Neural progenitor cell (in vitro differentiated cells): ENCODE measurements at places on chromosomes 7 and 10. TPM values are rescaled to one million over a fixed set of nuclear protein-coding genes. Genes with fewer than 3 reads are reported as not detected.

DNA sequence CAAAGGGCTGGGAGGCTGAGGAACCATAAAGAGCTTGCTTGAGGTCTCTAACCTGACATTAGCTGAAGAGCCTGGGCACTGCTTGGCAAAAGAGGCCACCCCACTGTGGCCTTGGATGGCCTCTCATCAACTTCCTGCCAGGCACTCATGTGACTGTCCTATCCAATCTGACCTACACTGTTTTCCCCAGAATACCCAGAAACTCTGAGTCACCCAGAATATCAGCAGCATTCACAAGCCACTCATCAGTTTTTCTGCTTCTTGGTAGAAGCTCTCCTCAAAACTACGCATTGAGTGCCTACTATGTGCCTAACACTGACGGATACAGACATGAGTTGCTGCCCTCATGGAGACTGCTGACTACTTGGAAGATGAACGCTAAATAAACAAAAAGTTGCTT lies 4.1 kb upstream of the NT5C2 start:
- no peak for DNase-seq

DNA sequence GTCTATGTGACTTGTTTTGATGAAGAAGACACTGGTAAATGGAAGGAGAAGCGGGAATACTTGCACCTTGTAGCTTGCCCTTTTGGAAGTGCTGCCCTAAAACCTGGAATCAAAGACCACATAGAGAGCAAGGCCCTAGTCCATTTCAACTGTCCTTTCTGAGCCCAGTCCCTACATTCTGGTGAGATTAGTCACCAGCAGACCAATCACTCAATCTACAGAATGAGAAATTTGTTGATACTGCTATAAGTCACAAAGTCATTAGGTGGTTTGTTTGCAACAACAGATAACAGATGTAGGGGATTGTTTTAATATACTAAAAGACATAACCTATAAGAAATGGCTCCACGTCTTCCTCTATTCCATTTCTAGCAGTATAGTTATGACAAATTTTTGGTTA lies 33.6 kb downstream of the WASL start:
- DNase-seq, result no peak

DNA sequence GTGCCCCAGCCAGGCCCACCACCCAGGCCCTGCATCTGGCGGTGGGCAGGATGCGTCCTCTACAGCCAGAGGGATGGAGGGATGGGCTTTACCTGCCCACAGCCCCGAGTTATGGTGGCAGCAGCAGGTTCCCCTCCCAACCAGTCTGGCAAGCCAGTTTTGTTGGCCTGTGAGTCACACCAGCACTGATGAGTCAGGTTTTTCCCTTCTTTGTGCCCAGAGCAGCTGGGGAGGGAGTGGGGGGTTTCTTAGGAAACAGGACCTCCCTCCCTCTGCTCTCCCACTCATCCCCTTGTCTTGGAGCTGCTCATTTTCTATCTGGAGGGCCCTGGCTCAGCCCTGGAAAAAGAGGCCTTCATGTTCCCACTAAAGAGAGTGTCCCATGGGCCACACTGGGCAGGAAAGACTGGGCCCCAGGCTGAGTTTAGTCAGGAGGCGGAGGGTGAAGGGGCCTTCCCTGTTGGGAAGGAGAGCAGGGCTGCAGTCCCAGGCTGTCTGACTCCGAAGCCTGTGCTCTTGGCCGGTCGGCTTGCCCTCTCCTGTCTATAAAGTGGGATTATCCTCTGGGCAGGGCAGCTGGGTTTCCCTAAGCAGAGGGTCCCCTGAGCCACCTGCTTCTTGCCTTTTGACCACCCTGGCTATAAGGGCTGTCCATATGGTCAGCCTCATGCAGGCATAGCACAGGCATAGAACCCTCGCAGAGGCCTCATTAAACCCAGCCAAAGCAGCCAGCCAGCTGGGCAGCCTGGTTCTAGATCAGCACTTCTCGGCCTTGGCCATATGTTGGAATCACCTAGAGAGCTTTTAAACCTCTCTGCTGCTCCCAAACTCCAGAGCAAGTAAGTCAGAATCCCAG lies 30.2 kb upstream of the ANKRD2 start:
- DNase-seq, result peak; percentile 38

GRCh38 chr10:97887399-97887798 lies 37.8 kb downstream of the GOLGA7B start:
- DNase-seq, result no peak

DNA sequence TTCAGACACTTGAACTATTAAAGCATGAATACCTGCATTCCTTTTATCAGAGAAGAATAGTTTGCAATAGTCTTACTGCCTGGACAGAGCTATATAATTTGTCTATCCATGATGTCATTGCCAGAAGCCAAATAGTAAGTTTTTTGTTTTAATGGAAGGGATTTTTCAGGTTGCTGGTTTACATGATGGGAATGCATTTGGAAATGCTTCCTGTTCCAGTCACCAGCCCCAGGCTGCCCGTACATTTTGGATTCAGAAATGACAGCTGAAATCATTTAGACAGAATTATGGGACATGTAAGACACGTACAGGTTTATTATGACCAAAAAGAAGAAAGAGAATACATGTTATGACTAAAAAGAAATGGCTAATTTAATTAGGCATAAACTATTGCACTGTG lies 293.1 kb downstream of the CDK14 start:
- no peak for DNase-seq

- peak; percentile 43 for DNase-seq
Measured at GRCh38 chr7:12490107-12490688, 80.3 kb upstream of the SCIN start.

GRCh38 chr10:86649471-86650150 lies 4.7 kb upstream of the OPN4 start:
- DNase-seq, result no peak

Gene VWA2
- total RNA-seq, result 0.09 TPM in 1 of 2 replicates, not detected in the other

GRCh38 chr10:62733654-62734293 lies 70.7 kb upstream of the ADO start:
- DNase-seq, result no peak

Gene EMX2
- total RNA-seq, result 9.5 and 22.7 TPM in 2 replicates

- DNase-seq, result no peak
Measured at GRCh38 chr10:101670635-101671034, 24.3 kb downstream of the FBXW4 start.

Gene HOXA10
- not detected in 2 replicates for total RNA-seq

Gene ATP6V1F
- 61.4 and 81.8 TPM in 2 replicates for total RNA-seq

Gene BAIAP2L1
- total RNA-seq, result 29.5 and 35.1 TPM in 2 replicates

GRCh38 chr7:69832356-69832755 lies 234.1 kb downstream of the AUTS2 start:
- DNase-seq, result no peak

GRCh38 chr7:104371216-104371979 lies 43.0 kb downstream of the LHFPL3 start:
- no peak for DNase-seq

Gene KCND2
- total RNA-seq, result 2.7 and 2.9 TPM in 2 replicates

DNA sequence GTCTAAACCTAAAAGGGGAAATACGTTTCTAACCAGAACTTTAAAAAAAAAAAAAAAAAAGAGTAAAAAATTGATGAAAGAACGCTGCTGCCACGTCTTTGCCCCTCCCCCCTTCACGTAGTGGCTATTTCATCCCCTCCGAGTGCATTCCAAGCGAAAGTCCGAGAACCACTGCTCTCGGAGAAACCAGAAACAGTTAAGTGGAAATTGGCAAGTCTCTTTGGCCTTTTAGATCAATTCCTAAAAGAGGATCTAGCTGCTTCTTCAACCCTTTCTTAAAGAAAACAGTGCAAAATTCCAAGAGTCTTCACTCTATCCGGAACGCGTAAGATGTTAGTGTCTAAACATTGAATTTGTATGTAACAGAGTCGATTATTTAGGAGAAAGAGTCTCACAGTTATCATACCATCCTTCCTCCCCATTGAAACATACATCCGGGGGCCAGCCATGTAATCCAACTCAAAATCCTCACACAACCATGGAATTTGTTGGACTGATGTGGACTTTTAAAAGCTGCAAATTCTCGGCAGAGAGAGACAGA lies 1.1 kb downstream of the P4HA1 start:
- peak; percentile 77 for DNase-seq

DNA sequence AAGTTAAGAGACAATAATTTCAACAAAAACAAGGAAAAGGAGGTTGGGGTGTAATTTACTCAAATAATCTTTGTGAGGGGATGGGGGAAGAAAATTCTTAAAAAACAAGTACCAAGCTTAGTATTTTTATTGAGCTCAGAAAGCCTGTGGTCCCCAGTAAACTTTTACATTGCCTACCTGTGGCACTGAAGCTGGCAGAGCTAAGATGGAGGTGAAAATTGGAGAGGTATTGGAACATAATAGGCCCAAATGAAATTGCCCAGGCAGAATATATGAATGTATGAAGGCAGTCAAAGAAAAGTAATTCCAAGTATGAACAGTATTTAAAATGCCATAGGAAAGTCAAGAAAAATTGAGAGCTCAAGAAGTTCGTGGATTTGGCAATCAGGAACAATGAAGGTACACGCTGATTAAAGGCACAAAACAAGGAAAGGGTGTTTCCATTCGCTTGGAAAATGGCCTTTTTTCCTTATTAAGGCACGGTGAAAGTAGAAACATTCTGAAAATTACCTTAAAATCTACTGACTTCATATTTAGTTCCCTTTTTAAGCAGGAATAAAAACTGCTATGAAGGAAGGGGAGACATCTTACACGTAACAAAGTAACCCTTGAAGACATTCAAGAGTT lies 3.4 kb upstream of the KMT2E start:
- no peak for DNase-seq

DNA sequence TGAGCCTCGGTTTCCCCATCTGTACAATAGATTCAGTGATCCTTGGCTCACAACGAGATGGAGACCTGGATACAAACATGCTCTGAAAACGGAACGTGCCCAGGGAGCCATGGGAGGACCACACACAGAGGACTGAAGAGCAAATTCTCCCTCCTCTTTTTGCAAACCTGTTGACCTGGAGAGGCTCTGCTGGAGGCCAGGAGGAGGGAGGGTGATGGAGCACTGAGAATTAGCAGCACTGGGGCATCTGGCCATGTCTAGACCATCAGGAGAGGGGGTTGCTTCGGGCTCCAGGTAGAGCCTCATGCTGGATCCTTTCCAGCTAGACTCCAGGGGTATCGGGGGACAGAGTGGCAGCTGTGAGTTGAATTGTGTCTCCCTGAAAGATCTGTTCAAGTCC lies 97.4 kb upstream of the GPR26 start:
- DNase-seq, result no peak

GRCh38 chr7:38367301-38367890 lies 94.0 kb upstream of the TARP start:
- DNase-seq, result no peak

- no peak for DNase-seq
Measured at GRCh38 chr7:27661811-27662489, 733 bp downstream of the HIBADH start.

DNA sequence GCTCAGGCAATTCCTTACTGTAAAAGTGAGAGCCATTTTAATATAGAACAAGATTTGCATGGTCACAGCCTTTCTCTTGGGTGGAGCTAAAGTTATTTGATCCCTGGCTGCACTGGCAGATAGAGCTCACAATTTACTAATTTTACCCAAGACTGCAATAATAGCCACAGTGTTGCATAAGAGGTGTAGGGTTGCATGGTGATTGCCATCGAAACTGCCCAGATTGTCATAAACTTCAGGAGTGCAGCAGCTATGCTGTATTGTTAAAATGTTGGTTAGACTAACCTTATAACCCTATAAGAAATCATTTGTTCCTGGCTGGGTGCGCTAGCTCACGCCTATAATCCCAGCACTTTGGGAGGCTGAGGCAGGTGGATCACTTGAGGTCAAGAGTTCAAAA lies 50.0 kb downstream of the VCL start:
- no peak for DNase-seq

DNA sequence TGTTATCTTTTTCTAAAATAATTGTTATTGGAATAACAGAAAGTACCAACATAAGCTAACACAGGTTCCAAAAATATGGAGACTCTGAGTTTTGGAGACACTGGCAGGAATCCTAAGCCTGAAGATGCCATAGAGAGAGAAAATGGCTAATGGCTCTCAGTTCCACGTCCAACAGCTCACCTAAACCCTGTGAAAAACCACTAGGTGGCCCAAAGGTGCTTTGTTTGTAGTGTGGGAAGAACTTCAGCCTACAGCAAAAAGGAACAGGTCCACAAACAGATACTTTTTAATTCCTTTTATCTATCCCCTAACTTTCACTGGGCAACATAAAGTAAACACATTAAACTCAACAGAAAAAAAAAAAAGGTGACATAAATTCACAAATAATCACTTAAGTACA lies 272.3 kb downstream of the SEMA3D start:
- peak; percentile 9 for DNase-seq

GRCh38 chr7:8781166-8781565 lies 347.8 kb downstream of the NXPH1 start:
- no peak for DNase-seq

- DNase-seq, result no peak
Measured at GRCh38 chr7:139403601-139404000, 43.9 kb downstream of the LUC7L2 start.

DNA sequence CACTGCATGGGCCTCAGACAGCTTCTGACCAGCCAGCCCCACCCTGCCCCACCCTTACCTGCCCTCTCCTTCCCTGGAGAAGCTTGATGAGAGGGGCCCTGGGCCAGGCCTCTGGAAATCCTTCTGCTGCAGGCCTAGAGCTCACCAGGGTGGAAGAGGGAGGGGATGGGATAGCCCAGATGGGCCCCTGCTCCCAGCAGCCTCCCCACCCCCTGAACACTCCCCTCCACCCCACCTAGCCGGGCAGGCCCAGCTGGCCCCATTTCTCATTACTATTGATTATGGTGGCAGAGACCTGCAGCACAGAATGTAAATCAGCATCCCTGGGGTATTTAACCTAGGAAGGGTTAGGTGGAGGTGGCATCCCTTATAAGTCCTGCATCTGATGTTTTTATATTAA lies 11.6 kb upstream of the RET start:
- no peak for DNase-seq
